ENCODE measurements at places on chromosomes 1 and 21.

GRCh38 chr1:202223121-202223860 lies 29.7 kb downstream of the LGR6 start:
- DNase-seq: no peak

GRCh38 chr1:208036918-208037766 lies 126.2 kb upstream of the CD34 start:
- DNase-seq: no peak

GRCh38 chr1:52601991-52602855 lies at the start of gene GPX7:
Gene GPX7, plus strand, starts transcription at chr1:52602371. Its CDS starts 39 bp downstream, at chr1:52602410.
- peak; percentile 32 for DNase-seq

- no peak for DNase-seq
Measured at GRCh38 chr1:181175356-181175910, 86.9 kb downstream of the IER5 start.

DNA sequence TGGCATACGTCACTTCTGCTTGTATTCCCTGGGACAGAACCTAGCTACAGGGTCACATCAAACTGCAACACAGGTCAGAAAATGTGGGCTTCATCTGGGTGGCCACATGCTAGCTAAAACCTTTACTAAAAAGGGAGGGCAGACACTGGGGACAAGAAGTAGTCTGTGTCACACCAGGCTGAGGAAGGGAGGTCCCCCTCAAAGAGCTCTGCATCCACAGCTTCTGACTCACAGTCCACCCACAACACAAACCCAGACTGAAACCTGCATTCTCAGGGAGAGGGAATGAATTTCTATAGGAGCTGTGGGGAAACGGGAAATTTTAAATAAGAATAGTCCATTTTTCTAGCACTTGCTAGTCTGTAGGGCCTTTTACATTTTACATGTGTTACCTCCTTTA lies 16.2 kb downstream of the OLIG2 start:
- no peak for DNase-seq

GRCh38 chr1:167909691-167910180 lies 4.2 kb downstream of the ADCY10 start:
- no peak for DNase-seq

GRCh38 chr1:52240592-52241210 lies 98.8 kb downstream of the ZFYVE9 start:
- DNase-seq: no peak

GRCh38 chr1:31371121-31371959 lies 1.5 kb downstream of the FABP3 start:
- DNase-seq: no peak

DNA sequence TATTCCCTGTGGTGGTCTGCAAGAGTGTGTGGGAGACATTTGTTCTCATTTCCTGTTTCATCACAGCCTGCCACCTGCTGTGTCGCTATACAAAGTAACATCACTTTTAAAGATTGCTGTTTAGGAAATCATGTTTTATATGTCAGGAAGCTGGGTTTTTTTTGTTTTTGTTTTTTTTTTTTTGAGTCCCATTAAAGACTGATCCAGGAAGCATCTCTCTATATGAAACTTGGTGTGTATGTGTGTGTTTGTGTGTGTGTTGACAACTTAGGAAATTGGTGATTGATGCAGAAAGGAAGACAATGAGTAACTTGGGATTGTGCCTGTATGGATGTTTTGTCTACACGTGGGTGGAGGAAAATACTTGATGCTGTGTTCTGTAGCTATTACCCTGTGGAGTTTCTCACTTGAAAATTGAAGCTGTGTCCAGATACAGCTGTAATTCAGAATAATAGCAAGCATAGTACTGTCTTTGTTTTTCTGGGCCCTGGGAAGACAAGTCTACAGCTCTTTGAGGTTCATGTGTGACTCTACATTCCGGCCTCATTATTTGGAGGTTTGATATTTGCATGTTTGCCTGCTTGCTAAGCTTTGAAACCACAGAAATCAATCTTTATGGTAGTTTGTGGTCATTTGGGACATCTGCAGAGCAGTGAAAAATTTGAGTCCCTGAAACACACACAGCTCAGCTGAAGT lies 47.9 kb downstream of the LAMC1 start:
- DNase-seq: no peak

GRCh38 chr1:239891621-239892358 lies 199.9 kb upstream of the FMN2 start:
- DNase-seq: no peak

DNA sequence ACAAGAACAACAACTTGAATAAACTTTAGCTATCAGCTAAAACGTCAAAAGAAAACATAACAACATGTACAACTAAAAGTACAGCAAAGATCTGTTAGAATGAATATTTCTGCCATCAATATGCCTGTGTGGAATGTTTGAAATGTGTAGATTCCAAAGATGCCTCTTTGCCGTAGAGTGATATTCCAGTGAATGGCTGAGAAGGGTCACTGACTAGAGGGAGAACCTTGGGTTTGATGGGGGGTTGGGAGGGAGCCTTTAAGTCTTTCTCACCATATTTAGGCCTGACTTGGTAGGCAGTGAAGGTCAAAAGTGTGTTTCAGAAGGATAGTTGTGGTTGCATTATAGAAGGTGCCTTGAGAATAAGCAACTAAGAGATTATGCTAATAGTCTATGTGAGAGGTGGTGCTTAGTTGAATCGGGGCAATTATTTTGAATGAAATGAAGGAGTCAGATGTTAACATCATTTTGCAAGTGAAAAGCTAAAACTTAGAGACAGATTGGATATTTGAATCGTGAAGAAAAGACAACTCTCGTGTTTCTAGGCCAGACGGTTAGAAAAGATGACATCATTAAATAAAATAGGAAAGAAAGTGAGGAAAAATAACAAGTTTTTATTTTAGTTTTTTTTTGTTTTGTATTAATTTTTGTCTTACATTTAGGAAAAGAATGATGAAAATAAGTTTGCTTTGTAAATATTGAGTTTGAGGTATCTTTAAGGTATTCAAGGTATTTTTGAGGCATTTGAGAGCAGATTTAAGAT lies 53.8 kb downstream of the PLA2G4A start:
- DNase-seq: no peak

- no peak for DNase-seq
Measured at GRCh38 chr21:43321111-43321510, 105.8 kb downstream of the SIK1 start.

DNA sequence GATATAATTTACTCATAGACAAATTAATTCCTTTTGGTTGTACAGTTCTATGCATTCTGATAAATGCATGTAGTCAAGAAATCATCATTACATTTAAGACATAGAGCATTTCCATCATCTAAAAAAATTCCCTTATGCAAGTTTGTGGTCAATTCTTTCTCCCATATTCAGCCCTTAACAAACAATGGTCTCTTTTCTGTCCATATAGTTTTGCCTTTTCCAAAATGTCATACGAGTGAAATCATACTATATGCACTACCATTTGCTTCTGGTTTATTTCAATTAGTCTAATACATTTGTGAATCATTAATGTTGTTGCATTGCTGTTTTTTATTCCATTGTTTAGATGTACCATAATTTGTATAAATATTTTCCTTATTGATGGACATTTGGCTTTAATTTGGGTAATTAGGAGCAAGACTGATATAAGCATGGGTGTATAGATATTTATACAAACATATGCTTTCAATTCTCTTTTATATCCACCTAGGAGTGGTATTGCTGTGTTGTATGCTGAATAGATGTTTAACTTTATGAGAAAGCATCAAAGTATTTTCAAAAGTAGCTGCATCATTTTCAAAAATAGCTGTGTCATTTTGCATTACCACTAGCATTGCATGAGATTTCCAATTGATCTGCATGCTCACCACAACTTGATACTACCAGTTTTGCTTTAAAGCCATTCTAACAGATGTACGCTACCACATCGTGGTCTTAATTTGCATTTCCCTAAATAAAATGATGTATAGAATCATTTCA lies 397.0 kb upstream of the ADAMTS5 start:
- no peak for DNase-seq

GRCh38 chr1:45952072-45952471 lies 148.7 kb downstream of the MAST2 start:
- no peak for DNase-seq

DNA sequence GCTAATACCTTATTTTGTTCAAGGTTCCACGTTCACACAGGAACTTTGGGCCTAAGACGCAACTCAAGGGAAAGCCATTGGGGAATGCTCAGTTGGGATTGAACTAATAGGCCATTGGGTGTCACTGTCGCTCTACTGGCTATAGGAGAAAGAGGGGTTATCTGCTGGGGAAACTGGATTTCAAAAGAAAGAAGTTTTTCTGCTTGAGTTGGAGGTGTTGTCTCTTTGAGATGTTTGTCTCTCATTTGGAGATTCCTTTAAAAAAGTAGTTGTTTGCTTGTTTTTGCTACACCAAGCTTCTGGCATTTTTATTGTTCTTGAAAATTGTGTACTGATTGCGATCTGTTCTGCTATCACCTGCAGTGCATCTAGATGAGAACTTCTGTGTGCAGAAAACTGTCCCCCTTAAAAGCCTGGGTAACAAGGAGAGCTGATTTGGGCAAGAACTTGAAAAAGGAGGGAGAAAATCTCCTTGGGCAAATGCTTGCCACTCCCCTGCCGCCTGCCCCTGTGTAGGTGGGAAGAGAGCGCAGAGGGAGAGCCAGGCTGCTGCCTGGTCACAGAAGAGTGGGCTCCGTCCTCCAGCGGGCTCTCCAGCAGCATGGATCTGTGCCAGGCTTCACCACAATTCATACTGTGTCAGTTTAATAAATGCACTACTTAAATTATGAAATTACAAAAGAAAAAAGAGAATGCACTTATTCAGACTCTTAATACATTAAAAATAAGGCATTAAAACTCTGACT lies 39.9 kb downstream of the PEX14 start:
- DNase-seq: no peak

DNA sequence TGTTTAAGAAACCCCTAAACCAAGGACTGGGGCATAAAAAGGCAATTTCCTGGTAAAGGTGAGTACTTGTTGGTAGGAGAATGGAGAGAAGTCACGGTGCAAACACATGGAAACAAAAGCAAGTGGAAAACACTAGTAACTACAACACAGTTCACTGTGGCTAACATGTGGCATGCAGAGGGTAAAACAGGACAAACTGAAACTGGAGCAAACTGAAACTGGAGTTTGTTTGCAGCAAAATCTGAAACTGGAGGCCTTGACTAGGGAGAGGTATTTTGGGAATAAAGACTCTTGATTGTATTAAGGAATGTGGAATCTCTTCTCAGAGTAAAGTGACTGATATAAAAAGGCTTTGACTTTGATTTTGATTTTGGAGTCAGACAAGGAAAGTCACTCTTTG lies 376.3 kb upstream of the PRMT6 start:
- DNase-seq: no peak

GRCh38 chr21:32587120-32587519 lies 1.8 kb upstream of the TCP10L start:
- DNase-seq: no peak

DNA sequence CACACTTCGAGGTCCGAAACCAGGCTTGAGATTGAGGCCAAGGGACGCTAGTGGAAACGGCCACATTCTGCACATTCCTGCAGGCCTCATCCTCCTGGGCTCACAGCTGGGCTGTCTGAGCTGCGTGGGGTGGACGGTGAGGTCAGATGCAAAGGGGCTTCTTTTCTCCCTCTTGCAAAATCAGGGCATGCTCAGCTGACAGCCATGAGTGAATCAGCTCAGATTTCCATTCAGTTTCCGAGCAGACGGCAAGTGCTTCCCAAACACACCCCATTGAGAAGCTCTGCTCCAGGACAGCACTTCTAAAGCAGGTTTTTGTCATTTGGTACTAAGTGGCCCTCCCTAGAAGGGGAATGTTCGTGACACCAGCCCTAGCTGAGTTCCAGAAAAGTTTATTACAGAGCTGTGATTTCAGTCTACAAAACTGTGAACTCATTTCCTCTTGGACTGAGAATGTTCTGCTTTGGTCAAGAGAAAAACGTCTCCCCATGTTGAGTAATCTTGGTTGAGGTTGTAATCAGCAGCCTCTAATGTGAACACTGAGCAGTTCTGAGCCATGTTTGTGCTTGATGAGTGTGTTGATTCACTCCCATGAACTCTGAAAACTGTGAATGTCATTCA lies 10.0 kb downstream of the PDPN start:
- no peak for DNase-seq

GRCh38 chr1:157497284-157497683 lies 55.0 kb downstream of the FCRL5 start:
- no peak for DNase-seq

DNA sequence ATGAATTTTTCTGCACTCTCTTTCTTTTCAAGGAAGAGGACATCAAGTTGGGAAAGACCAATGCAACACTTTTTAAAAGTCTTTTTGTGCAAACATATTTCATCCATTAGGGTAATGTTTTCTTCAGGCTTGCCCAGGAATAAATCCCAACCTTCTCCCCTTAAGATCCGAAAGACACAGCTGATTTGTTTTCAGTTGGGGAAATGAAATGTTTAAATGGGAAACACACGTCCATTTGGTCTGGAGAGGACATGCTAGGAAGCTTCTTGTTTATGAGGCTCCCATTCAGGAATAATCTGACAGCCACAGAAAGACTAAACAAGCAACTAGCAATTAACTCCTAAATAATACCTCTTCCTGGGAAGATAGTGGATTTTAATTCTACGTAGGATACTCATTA lies 91.9 kb downstream of the PRRX1 start:
- DNase-seq: no peak

- no peak for DNase-seq
Measured at GRCh38 chr1:209648346-209648745, 3.9 kb downstream of the LAMB3 start.

- no peak for DNase-seq
Measured at GRCh38 chr1:112508278-112509004, at the start of gene WNT2B. Gene WNT2B, plus strand, starts transcription at chr1:112508965. Its CDS starts 298 bp downstream, at chr1:112509263.

DNA sequence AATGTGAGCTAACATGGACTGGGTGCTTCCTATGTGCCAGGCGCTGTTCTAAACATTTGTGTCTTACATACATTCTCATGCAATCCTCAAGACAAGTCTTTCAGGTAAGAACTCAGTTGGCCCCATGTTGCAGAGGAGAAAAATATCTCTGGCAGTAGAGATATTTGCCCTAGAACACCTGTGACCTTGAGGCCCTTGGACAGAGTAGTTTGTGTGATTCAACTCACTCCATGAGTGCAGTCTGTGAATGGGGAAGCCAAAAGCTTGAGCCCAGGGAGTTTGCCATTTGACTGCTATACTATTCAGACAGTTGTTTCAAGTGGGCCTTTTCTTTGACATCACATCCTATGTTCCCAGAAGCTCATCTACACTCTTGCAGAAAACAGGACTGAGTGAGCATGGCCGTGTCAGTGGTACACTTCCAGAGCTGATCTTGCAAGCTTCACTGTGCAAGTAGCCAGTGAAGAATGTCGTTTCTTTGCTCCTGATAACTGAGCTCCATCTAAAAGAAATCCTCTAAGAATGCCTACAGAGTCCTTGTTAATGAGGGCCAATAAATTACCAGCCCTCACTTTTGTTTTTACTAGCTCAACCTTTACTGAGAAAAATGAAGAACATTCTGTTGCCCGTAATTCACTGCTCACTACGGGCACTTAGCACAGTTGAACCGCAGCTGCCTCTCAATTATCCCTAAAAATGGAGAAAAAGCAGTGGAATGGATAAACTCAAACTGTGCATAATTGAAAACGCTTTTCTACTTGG lies 98.7 kb upstream of the C8B start:
- DNase-seq: no peak

- no peak for DNase-seq
Measured at GRCh38 chr1:236388332-236388731, 5.8 kb upstream of the EDARADD start.
